ENCODE measurements at places on chromosomes 4 and X.

DNA sequence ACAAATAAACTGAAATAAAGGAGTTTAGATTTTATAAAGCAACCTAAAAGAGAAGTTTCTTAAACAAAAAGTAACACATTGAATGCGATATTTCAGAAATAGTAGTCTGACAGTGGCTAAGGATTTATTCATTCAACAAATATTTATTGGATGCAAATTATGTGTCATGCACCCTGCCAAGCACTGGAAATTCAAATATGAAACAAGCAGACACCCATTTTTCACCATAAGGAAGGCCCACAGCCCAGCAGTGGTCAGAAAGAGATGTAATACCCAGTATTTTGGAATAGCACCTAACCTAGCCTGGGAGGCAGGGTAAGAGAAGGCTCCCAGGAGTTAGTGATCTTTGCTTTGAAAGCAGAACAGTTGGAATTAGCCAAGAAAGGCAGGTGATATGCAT lies 855.1 kb upstream of the TENM3 start:
- no peak for DNase-seq

DNA sequence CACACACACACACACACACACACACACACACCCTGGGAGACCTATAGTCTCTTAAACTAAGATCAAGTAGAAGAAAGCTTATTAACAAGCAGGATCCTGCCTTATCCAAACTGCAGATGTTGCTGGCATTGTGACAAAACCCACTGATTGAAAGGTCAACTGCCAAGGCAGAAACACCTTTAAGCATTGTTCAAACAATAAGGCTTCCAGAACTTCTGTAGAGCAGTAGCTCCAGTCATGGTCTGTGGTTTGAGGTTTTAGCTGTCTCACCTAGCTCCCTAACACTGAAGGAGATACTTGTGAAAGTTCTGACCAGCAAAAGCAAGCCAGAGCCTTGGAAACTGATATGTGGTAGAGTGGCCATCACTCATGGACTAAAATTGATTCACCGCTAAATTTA lies 59.8 kb downstream of the PTCHD1 start:
- no peak for DNase-seq

- DNase-seq = no peak
Observed at GRCh38 chr4:94515365-94515764, 63.6 kb downstream of the PDLIM5 start.

GRCh38 chr4:27289704-27290103 lies 429.1 kb downstream of the STIM2 start:
- no peak for DNase-seq

Data from pons (tissue), 1 donor.